ENCODE measurements at places on chromosomes 2 and 18.
A peak's percentile ranks its signal among the peaks of the same experiment; 100 is the strongest.

DNA sequence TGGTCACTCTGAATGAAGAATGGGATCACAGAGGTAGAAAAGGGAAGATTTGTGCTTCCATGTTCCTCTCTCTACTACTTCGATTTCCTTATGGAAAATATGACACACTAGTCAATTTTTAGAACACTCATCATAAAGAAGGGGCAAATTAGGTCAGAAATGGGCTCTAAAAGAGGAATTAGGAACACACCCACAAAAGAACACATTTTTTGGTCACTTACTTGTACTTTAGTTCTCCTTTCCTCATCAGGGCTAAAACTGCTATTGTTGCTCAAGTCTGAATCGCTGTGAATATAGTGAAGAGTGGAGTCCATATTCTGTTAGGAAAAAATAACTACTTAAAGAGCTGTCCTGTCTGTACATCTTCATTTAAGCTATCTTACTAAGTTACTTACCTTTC, 52.6 kb downstream of the PPP4R1 start:
- no peak for DNase-seq

DNA sequence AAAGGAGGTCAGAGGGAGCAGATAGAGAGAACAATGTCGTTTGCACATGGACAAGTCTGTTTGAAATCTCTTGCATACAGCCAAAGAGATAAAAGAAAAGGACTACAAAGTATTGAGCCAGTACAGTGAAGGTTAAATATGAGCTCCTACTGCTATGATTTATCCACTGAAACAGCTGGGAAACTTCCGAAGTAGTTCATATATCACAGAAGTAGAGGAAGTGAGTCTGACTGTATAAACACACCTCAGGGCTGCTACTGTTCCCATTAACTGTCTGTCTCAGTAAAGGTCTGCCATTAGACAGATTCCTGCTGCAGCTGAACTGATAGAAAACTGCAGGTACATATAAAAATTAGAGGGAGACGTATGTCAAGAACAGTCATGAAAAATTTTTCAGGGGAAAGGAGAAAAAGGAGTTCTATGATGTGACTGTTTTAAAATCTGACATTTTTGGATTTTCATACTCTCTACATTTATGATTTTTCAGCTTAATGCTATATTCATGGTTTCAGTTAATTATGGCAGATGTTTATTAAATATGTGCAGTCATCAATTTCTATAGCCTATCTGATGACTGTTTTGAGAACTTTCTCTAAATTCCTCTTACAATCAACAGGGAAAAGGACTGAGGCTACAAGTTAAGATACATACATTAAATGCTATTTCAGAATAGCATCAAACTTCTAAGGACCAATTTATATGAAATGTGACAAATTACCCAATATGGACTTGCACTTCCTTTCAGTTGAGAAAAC, 364.7 kb downstream of the ERBB4 start:
- DNase-seq: peak; percentile 7

DNA sequence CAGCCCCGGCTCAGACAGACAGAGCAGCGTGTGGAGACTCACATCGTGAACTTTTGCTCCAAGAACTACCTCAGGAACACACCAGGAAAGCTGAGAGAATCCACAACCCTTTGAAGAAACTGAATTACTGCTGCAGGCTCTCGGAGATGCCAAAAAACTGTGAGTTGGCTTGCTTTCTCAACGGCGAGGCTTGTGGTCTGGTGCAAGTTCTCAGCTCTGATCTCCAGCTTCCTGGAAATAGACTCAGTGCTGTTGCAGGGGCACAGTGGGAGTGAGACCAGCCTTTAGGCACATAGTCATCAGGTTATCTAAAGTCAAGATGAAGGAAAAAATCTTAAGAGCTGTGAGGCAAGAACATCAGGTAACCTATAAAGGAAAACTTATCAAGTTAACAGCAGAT, 273.7 kb upstream of the LRATD1 start:
- DNase-seq: no peak

- peak; percentile 54 for DNase-seq
Measured at GRCh38 chr2:71882949-71883472, 264.7 kb downstream of the CYP26B1 start.

- no peak for DNase-seq
Measured at GRCh38 chr2:131588152-131588873, 60.6 kb downstream of the CCDC74A start.

DNA sequence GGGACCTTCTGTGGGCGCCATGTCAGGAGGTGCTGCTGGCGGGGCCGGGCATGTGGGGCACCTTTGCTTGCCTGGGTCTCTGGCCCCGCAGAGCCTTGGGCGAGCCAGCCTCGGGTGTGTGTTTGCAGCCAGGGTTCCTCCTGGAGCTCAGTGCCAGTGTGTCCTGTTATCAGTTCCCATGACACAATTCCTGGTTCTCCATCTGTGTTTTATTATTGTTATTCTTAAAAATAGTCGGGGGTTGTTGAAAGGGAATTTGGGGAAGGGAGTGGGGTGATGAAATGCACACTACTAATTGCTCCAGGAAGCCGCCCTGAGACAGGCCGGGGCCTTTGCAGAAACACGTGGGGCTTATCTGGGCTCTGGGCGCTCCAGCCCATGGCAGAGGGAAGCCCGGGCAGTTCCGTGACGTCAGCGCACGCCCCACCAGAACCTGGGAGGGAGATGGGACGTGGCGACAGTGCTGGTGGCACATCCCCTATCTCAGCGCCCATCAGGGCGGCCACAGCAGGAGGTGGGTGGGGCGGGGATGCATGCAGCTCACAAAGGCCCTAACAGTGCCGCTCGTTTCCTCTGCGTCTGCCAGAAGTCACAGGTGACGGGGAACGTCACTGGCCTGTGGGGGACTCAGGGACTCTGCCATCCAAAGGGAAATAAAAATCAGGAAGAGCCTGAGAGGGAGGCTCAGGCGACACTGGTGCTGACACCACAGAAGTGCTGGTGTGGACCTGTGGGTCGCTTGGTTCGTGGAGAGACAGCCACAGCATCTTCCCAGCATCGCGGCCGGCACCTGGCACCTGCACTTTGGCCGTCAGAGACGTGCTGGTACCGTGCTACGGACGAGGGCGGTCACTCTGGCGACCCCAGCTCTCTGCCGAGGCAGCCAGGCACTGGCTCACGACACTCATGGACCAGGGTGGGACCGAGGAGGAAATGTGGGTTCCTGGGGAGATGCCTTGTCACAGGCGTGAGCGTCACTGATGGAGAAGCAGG, 131.0 kb downstream of the NFATC1 start:
- no peak for DNase-seq

DNA sequence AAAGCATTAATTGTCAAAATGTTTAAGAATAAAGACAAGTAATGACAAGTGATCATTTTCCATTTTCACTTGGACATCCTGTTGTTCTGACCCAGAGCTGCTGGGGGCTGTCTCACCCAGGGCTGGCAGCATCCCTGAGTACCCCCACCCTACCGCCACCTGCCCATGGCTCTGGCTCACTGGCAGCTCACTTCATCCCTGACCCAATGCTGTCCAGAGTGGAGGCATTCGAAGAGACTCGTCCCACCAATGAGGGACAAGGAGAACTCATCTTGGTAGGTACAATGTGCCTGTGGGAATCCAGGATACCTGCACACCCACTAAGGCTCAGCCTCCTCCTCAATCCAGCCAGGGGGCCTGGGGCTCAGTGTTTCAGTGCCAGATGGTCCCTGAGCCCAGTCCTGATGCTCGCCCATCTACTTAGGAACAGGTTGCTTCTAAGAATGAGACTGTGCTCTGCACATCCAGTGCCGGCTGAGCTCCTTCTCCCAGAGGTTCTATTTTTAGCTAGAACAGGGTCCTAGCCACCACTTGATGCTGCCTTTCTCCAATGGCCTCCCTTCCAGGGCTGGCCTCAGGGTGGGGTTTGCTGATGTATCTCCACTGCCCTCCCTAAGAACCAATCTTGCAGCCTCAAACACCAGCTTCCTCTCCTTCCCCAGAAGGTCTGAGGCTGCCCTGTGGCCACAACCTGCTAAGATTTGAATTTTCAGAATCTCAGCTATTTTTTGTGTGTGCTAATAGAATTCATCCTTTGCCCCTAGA, 53.7 kb downstream of the ADD2 start:
- DNase-seq: no peak

DNA sequence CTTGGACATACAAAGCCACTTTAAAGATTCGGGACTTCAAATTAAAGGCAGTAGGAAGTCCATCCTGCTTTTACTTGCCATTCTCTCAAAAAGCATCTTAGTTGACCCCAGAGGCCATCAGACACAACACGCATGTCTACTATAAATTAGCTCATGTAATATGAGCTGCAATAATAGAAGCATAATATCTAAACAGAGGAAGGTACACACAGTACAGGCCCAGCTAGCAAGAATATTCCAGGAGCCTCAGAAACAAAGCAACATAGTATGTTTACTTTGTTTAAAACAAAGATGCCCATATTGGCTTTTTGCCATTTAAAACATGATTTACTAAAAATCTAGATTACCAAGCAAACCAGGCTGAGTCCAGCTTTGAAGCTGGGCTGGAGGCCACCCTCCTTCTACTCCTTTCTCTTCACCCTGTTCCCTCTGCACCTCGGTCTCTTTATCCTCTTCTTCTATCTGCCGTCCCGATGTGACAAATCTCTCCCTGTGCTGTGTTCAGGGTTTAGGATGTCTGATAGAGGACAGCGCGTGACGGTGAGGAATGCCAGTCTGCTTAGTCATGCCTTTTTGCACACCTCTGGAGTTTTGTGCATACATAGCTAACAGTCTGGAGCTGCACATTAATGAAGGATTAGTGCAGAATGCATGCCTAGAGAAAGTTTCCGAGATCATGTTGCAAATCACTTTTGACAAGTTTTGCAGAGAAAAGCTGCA, 28.2 kb downstream of the DTNA start:
- DNase-seq: no peak

- no peak for DNase-seq
Measured at GRCh38 chr2:181430406-181431118, 26.6 kb upstream of the ITGA4 start.

DNA sequence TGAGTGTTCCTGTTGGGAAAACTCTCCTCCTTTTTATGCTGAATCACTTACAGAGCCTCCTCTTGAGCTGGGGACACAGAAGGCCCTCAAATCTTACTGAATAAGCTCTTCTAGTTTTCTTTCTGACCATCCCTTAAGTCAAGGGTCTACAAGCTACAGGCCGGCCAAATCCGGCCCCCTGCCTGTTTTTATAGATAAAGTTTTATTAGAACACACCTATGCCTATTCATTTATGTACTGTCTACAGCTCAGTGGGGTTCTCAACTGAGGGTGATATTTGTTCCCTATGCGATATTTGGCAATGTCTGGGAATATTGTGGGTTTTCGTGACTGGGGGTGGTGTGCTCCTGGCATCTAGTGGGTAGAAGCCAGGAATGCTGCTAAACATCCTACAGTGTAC, 14.0 kb downstream of the CDC42EP3 start:
- no peak for DNase-seq

Measured in kidney capillary endothelial cell (primary cell).